ENCODE measurements at places on chromosomes 5 and 9.

DNA sequence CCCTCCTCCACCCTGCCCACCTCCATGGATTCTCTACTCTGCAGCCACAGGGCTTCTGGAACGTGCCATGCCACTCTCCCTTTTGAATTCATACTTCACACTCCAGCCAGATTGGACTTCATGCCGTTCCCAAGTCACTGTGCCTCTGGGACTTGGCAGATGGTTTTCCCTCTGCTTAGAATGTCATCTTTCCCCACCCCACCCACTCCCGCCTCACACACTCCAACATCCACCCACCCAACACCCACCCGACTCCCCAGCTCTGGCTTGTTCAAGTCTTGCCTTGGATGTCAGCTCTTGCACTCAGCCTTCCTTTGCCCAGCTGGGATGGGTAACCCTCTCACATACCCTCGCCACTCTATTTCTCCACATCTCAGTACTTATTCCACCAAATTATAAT lies 142.1 kb upstream of the DHFR start:
- no peak for DNase-seq

DNA sequence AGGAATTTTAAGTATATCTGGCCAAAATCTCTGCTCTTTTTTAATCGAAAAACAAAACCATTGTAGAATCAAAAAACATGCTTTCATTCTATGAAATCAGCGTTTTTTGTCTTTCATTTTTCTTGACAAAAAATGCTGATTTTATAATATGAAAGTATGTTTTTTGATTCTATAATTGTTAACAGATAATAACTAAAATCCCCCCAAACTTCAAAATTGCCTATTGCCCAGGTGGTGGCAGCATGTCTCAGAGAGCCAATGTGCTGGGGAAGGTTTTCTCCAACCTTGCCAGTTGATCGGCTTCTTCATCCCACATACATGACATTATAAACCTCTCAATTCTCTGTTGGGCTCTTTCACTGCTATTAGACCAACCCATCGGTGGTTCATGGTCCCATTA lies 5.1 kb upstream of the SMIM15 start:
- DNase-seq = no peak

DNA sequence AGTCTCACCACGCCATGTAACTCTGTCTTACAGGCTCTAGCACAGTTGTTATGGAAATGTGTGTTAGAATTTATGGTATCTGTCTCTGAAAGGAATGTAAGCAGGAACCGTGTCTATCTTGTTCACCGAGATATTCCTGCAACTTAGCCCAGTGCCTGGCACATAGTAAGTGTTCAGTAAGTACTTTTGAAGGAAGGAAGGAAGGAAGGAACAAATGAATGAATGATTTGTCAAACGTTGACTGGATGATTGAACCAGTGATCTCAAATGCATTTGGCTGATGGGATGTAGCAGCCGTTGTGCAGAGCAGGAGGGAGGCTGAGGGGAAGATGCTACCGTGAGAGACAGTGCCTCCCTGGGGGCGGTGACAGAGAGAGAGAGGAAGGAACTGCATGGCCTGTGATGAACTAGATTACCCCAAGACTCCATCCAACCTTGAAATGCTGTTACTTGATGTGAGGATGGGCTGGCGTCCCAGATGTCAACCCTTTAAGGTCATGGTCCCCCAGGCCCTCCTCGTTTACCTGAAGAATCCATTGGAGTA lies 47.5 kb upstream of the PPARGC1B start:
- DNase-seq = no peak

GRCh38 chr5:143239882-143240518 lies 163.5 kb downstream of the NR3C1 start:
- DNase-seq = no peak

- DNase-seq = no peak
Observed at GRCh38 chr5:71922584-71923106, 184.6 kb upstream of the MAP1B start.

- no peak for DNase-seq
Observed at GRCh38 chr5:2864515-2865105, 113.1 kb upstream of the IRX2 start.

DNA sequence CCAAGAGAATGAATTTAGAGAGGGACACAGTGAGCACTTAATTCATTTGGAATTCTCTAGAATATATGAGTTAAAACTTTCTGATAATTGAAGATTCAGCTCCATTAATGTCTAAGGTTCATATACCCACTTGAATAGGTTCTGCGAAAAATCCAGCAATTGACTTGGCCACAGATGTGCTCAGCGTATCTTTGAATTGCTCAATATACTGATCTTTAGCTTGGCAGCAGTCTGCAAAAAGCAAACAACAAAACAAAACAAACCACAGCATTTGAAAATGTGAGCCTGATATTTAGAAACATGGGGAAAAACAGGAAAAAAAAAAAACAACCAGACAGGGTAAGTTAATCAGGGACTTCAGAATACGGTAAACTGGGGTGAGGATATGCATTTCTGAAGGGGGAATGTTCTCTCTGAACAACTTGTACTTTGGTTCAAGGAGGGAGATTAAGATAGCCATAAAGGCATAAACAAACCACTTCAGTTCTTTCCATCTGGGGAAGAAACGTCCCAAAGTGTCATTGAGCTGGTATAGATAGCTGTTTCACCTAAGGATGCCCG lies 21.4 kb downstream of the AGXT2 start:
- DNase-seq = no peak

DNA sequence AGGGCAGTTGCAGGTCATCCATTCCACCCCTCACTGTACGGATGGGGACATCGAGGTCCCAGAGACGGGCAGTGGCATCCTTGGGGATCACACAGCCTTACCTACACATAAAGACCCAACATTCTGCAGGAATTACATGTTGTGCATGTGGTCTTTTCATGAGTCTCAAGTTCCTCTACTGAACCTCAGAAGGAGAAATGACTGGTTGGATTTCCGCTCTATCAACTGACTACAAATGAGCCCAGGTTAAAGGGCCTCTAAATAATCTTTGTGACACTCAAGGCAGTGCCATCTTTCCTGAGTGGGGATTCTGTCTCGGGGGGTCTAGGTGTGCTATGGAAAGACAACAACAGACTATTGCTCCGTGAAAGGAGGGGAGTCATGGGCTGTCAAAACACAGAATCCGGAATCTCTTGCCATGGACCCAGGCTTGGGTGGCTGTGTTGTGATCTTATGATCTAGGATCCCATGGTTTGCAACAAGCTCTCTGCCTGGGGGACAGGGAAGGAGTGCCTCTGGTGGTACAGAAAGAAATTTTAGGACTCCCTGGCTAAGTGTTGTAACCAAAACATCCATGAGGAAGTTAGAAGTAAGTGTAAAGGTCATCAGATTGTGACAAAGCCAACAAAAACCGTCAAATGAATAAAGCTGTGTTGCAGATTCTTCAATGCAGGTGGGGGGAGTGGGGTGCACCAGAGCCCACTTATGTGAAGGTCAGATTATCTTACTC lies 1.9 kb upstream of the SLC31A2 start:
- DNase-seq = no peak

GRCh38 chr5:54249210-54250028 lies 61.0 kb downstream of the ARL15 start:
- peak; percentile 36 for DNase-seq

DNA sequence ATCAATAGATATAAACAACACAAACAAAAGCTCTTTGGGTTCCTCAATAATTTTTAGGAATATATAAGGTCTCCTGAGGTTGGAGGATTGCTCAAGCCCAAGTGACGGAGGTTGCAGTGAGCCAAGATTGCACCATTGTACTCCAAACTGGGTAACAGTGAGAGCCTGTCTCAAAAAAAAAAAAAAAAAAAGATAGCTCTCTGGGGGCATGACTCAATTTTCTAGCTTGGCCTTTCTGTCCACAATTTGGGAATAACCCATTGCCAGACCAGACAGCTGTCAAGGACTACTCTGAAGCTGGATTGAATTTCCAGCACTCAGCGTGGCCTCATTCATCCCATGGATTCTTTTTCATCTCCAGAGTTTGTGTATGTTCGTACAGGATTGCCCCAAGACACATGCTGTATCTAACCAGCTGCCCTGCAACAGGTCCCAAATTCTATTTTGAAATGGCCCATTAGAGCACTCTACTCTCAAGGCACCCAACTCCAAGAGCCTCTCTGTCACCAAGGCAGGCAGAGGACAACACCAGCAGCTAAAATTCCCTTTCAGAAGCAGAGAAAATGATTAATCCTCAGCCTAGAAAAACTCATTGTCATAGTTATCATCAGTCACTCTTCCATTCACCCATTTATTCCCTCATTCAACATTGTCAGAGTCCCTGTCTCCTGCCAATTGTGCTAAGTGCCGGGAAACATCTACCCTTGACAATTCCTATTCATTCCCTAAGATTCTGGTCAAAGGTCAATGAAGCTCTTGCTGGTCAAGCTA lies 8.7 kb downstream of the FAM193B start:
- DNase-seq = no peak

DNA sequence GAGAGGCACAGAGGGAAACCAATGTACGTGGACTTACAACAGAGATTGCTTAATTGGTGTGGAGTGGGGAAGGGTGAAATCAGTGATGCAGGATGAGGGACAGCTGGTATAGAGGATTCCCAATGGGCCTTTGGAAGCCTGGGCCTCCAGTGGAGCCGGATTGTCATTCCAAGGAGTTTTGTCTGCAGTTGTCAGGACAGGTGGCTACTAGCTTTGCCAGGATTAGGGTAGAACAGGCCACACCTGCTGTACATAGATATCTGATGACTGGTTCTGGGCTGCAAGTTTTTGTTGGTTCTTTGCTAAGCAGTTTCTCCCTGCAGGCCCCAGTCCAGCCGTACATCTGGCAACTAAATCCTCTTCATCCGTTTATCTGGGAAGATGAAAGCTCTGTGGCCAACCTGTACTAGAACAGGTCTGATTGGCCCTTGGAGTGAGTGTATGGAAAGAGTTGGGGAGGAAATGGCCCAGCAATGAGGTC lies 4.2 kb downstream of the SKP2 start:
- no peak for DNase-seq

DNA sequence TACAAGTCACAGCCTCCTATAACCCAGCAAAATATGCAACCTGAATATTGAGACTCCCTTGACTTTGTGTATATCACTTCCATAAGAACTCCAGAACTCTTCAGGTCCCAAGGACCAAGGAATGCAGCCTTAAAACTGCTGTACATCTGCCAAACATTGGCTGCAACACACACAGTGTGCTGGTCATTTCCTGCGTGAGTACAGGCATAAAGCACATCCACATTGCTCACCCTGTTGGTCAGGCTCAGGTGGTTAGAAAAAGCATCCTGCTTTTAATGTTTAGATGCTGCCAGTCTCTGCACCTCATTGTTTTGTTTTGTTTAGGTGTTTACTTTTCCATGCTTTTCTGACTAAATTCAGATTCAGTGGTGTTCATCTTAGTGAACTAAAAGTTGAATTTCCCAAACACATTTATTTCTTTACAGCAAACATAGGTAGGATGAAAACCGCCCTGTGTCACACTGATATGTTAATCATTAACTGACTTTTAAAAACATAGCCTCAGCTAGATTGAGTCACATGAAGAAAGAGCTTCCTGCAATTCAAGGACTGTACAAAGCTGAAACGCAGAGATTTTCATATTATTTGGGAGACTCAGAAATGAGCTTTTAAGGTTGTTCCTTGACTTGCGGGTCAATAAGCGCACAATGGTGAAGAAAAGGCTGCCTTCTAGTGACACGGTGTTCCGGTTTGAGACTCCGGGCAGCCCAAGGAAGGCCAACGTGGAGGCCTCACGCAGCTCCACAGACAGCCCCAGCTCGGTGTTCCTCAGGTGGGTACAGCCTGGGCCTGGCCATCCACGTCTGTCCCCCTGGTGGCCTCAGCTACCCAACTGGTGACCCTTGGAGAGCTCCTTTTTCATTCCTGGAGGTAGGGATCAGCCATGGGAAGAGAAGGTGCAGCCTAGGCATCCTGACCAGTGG lies 52.2 kb upstream of the GRAMD2B start:
- DNase-seq = no peak

- no peak for DNase-seq
Observed at GRCh38 chr5:65815161-65815560, 93.2 kb downstream of the NLN start.

- DNase-seq = no peak
Observed at GRCh38 chr9:130499804-130500263, 55.1 kb downstream of the ASS1 start.

- no peak for DNase-seq
Observed at GRCh38 chr5:167147879-167148278, 1143.6 kb upstream of the WWC1 start.

- DNase-seq = no peak
Observed at GRCh38 chr5:141761-142160, 49.5 kb upstream of the LRRC14B start.

DNA sequence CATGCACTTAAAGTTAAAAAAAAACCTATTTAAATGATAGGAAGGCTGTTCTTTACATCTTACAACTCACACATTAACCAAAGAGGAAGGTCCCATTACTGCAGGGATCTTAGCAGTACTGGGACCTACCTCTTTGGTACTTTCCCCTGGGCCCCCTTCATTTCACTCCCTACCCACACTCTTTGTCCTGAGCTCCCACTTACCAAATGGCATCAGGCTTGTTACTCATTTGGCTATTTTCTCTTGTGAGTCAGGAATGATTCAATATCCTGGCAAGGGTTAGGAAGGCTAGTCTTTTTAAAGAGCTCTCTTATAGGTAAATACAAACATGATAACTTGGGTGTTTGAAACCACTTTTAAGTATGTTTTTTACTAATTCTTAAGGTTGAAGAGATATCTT lies 117.4 kb upstream of the ELL2 start:
- DNase-seq = no peak

GRCh38 chr9:95580812-95581761 lies 64.3 kb upstream of the PTCH1 start:
- no peak for DNase-seq

GRCh38 chr9:76438841-76439588 lies 20.0 kb upstream of the GCNT1 start:
- no peak for DNase-seq

GRCh38 chr5:173707392-173707791 lies 90.9 kb upstream of the BOD1 start:
- no peak for DNase-seq

GRCh38 chr5:119357270-119357669 lies 1.5 kb downstream of the TNFAIP8 start:
- DNase-seq = no peak

DNA sequence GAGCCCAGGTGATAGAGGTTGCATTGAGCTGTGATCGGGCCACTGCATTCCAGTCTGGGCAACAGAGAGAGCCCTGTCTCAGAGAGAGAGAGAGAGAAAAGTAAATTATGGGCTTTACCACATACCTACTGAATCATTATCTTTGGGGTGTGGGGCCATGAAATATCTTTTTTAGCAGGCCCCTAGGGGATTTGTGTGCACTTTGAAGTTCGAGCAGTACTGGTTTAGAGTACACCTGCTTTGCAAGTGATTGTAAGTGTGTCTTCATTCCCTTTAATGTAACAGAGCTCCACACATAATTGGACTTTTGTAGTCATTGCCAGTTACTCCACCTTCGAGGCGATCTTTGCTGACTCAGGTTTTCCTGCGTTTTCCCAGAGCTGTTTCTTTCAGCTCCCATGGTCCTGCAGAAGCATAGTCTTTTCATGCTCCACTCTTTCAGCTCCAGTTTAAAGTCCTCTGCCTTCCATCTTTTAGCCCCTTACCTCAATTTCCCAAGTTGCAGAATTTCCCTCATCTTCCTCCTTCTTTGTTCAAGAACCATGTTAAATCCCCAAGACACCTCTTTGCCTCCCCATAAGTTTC lies 24.0 kb upstream of the FRMPD1 start:
- no peak for DNase-seq

- DNase-seq = no peak
Observed at GRCh38 chr5:180589771-180590542, 1.3 kb downstream of the SCGB3A1 start.
